SHP77 (cell line): ENCODE measurements at places on chromosomes 3 and 15.
A peak's percentile ranks its signal among the peaks of the same experiment; 100 is the strongest.

DNA sequence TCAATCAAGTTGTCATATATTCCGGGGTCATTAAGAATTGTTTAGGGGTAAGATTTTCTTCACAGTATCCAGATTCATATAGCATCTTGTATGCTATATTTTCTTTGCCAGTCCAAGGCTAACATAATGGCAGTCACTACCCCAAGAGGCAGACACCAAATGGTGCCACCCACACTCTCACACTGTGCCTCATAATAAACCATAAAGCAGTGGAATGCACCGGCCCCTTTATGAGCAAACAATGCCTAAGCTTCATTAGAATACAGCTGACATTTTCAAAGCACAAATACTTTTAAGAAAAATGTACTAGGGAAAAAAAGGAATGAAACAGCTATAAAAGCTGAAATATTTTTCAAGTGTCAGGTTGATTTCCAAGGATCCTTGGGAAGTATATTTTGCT lies 121.6 kb downstream of the TFDP2 start:
- DNase-seq, result peak; percentile 33

DNA sequence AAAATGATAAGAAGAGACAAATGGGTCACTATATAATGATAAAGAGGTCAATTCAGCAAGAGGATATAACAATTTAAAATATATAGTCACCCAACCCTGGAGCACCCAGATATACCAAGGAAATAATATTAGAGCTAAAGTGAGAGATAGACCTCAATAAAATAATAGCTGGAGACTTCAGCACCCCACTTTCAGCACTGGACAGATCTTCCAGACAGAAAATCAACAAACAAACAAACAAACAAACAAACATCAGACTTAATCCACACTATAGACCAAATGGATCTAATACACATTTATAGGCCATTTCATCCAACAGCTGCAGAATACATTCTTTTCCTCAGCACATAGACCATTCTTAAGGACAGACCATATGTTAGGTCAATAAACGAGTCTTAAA lies 79.4 kb downstream of the SENP7 start:
- no peak for DNase-seq

GRCh38 chr3:16309558-16309957 lies 44.5 kb downstream of the OXNAD1 start:
- no peak for DNase-seq

- no peak for DNase-seq
Observed at GRCh38 chr3:131714585-131715220, 211.9 kb upstream of the MRPL3 start.

DNA sequence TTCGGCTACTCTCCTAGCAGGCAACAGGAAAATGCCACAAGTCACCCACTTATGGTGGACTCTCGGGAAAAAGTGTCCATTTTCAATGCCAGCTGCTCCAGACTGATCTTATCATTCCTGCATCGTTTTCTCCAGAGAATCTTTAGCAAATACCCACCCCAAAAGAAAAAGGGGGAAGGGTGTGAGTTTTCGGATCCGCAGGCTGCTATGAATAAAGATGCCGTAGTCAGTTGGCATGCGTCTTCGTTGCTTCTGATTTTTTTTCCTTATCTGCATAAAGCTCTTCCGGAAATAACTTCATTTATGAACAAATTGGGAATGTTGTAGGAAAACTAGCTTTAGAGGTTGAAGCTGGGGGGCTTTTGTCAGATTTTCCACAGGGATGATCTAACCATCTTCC lies 22.4 kb upstream of the VILL start:
- DNase-seq, result no peak

GRCh38 chr15:28005004-28005527 lies 94.0 kb downstream of the OCA2 start:
- DNase-seq, result no peak

DNA sequence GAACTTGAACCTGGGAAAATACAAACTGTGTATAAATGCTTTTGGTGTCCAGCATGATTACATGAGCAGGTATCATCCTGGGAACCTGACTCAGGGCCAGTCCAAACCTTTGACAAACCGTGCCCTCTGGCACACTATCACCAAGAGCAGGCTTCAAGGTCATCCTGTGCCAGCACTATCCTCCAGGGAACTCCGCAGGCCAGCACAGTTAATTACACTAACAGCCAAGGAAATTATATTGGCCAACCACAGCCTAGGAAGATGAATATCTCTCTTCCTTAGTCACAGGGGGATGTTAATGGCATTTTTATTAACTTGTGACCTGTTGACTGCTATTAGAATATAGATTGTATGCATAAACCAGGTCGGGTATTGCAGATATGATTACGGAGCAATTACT lies 262.0 kb downstream of the TUSC7 start:
- DNase-seq, result no peak

- peak; percentile 98 for DNase-seq
Observed at GRCh38 chr3:183285828-183286457, 32.9 kb downstream of the B3GNT5 start.

DNA sequence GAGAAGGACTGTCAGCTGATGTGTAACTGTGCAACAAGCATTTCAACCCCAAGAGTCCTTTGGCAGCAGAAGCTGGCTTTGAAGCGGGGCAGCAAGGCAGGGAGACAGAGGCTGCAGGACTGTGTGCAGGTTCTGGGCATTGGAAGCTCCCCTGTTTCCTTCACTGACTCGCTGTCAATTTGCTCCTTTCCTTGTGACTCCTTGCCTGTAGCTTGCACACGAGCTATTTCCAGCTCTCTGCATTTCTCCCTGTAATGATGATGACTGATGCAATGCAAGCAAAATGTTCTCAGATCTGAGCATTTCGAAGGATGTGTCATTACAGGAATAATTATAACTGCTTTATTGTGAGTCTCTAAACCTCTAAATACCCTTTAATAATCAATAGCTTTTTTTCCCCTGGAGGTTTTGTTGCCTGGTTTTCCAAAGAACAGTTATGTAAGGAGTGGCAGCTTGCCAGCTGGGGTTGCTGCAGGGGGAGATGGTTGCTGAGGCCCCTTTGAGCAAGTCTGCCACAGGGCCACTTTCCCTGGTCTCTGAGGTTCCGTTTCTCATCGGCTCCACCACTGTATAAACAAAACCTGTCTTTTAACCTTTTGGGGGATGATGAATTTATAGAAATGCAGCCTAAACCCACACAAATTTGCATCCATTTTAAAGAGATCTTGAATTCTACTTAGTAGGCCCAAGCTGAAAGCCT lies 2.8 kb downstream of the APOD start:
- no peak for DNase-seq

DNA sequence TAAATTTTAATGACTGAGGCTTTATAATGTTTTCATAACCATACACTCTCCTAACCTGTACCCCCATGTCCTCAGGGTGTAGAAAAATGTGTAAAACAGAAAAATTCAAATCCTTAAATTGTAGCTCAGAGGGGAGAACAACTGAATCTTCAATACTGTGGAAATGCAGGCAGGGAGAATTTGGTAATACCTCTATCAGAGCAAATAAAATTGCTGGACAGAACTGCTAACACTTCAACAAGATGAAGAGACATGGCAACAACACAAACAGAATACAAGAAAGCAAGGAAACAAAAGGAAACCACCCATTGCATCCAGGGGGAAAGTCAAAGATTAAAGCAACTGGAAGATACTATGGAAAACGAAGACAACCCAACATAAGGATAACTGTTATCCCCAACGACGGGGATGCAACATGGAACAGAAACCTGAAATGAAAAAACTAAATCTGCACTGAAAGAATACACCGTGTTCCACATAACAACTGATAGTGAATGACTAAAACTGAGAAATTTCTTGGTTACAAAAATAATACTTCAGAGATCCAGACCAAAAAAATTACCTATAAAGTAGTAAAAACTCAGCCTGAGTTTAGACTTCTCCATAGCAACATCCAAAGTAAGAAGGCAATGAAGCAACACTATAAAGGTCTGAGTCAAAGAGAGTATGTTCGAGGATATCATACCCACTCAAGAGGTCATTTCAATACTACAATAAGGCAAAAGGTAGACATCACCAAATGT lies 48.5 kb downstream of the HACD2 start:
- no peak for DNase-seq

DNA sequence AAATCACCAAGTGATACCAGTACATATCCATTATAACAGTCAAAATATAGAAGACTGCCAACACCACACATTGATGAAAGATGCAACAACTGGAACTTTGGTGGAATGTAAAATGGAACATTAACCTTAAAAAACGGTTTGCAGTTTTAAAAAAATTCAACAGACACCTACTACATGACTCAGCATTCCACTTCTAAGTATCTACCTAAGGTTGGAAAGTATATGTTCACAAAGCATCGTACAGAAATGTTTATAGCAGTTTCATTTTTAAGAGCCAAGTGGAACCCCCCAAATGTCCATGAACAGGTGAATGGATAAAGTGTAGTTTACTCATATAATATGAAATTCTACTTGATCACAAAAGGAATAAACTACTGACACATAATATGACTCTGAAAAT lies 314.7 kb upstream of the ARRDC4 start:
- no peak for DNase-seq

DNA sequence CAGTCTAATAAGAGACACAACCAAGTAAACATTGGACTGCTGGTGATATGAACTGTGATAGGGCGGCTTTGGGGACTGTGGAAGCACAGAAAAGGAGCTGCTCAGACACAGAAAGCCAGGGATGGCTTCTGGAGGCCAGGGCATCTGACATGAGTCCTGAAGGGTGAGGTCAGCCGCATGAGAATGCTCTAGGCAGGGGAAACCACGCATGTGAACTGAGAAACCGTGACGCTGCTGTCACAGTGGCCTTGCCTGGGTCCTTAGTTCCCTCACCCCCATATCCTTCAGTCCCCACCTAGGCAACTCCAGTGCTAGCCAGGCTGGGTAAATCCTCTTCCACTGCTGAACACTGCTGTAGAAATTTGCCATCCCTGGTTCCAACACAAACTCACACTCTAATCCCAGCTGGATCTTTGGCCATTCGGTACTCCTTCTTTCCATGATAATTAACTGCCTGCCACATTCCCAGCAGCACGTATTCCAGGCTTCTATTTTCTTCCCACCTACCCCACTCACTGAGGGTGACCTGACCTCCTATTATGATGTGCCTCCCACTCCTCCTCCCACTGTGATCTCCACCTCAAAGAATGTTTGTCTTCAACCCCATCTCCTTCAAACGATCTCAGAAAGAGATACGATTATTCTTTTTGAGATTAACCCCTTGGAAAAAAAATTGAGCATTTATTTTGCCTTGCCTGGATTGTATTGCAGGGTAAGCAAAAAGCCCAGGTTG lies 31.4 kb downstream of the CRYGS start:
- DNase-seq, result no peak

- no peak for DNase-seq
Observed at GRCh38 chr3:7764115-7764514, 737.5 kb upstream of the LMCD1 start.

DNA sequence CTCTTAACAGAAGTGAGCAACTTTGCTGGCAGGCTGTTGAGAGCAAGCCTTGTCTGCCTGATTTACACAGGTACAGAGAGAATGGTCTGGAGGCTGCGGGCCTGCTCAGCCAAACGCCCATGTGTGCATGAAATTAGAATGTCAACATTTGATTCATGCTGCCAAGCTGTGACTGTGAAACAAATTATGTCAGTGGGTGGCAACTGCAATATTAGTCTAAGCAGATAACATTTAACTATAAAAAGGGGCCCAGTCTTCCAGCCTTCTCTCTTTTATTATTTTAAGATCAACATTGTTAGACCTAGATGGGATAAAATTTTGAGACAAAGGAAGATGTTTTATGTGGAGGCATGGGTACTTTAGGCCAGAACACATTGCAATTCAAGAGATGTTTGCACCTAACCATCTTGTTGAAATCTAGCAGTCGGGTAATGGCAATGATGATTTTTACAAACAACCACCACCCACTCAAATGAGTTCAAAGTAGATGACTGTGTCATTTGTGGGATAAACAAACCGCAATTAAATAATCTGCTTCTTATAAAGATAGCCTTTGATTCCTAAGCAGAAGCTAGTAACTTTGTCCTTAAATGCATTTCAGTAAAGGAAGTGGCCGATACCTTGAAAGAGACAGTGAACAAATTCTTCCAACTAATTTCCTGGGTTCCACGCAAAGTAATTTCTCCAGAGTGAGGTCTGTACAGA lies 70.2 kb downstream of the FOXB1 start:
- DNase-seq, result no peak

GRCh38 chr15:99165020-99165790 lies 60.3 kb downstream of the SYNM start:
- DNase-seq, result no peak

DNA sequence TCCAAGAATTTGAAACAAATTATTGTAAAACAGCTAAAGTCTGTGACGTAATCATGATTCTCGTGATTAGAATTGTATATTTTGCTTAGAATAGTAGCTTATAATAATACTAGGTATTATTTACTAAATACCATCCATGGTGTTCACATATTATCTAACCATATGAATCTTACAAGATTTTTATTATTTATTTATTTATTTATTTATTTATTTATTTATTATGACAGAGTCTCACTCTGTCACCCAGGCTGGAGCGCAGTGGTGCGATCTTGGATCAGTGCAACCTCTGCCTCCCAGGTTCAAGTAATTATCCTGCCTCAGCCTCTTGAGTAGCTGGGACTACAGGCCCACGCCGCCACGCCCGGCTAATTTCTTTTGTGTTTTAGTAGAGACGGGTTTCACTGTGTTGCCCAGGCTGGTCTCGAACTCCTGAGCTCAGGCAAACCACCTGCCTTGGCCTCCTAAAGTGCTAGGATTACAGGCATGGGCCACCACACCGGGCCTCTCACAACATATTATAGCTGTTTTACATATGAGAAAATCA lies 173.5 kb downstream of the EPHA3 start:
- DNase-seq, result no peak

DNA sequence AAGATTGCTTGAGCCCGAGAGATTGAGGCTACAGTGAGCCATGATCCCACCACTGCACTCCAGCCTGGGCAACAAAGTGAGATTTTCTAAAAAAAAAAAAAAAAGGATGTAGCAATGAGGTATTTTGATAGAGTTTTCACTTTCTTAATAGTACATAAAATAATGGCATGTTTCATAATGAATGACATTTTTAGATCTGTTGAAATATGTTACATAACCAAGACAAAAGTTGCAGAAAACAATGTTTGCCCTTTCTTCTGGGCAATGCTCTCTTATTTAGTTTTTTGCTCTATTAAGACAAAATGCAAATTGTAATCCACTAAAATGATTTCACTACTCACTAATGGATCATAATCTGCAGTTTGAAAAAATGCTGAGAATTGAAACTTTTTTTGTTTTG lies 4.4 kb upstream of the MAPK6 start:
- no peak for DNase-seq

GRCh38 chr15:75994220-75994619 lies 18.0 kb downstream of the NRG4 start:
- DNase-seq, result no peak

- no peak for DNase-seq
Observed at GRCh38 chr15:64447536-64448315, 12.7 kb upstream of the ZNF609 start.

DNA sequence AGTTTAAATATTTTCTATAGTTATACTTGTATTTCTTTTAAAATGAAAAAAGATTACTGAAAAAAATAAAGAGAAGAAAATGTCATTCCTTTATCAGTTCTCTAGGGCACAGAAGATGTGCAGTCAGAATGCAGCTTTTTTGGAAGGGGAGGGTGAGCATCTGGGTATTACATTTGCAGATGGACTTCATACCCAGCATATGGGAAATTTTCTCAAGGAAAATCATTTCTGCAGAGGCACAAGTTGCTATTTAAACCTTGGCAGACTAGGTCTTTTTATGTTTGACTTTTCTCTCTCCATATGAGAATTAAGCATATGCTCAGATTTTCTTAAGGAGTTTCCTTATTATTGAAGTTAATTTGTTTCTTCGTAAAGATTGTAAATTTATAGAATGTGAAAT lies 39.5 kb upstream of the ZNF385D start:
- DNase-seq, result no peak

GRCh38 chr3:112976001-112976400 lies 1.1 kb upstream of the CD200R1 start:
- no peak for DNase-seq
